ENCODE measurements at places on chromosomes 6 and 20.

- no peak for DNase-seq
Measured at GRCh38 chr6:53618219-53618618, 47.3 kb downstream of the KLHL31 start.

DNA sequence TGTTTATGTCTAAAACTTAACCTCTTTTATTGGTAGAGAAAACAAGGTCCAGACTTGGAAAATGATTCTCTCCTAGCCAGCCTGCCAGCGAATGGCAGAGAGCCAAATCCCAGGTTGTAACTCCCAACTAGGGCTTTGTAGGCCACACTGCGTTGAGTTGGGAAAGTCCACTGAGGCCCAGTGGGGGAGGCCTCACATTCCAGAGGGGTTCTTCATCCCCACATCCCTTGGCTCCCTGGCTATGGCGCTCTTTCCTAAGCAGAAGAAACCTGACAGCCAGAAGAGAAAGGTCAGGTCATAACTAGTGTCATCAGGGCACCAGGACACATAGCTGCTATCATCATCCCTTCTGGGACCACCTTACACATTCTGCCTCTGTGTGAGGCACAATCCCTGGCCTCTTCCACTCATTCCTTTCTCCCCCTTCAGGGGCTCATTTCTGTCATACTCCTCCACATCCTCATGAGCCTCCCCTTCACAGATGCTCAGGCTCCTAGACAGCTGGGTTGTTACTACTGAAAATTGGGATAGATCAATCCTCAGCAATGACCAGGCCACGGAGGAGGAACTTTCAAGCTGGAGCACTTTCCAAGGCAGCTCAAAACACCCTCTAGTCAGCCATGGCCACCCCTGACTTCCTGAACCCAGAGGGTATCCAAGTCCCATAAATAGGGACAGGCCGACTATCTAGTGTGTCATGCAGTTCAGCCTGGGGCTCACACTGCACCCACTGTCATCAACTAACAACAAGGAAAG lies 48.6 kb downstream of the TCP11 start:
- peak; percentile 26 for DNase-seq

DNA sequence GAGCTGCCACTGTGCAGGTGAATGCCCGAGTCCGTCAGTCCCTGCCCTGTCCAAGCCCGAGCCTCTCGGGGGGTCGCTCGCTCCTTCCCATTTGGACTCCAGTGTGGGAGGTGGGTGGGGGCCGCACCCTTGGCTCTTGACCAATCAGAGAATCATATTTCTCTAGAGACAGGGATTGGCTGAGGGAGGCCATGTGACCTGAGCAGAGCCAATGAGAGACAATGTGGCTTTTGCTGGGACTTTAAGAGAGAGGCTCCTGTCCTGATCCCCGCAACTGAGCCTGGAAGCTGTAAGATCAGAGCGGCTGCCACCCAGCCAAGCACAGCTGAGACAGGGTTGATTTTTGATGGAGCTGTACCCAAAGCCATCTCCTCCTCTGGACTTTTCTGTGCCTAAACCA lies 199.3 kb downstream of the TFAP2C start:
- no peak for DNase-seq

- no peak for DNase-seq
Measured at GRCh38 chr6:39197922-39198500, 31.3 kb downstream of the KCNK5 start.

- DNase-seq = no peak
Measured at GRCh38 chr20:41782730-41783406, 164.7 kb upstream of the CHD6 start.

GRCh38 chr20:44467289-44467883 lies 8.3 kb upstream of the TTPAL start:
- DNase-seq = no peak
